Esophagus muscularis mucosa (tissue), 4 donors: ENCODE measurements at places on chromosomes 13 and 19. TPM values are rescaled to one million over a fixed set of nuclear protein-coding genes. Genes with fewer than 3 reads are reported as not detected.

RASGRP4 gene
- 4.6 TPM for total RNA-seq

TMEM272 gene
- not detected for total RNA-seq

GRCh38 chr19:50607874-50608785, 31.6 kb downstream of the SYT3 start:
- DNase-seq, result peak; percentile 92

DNA sequence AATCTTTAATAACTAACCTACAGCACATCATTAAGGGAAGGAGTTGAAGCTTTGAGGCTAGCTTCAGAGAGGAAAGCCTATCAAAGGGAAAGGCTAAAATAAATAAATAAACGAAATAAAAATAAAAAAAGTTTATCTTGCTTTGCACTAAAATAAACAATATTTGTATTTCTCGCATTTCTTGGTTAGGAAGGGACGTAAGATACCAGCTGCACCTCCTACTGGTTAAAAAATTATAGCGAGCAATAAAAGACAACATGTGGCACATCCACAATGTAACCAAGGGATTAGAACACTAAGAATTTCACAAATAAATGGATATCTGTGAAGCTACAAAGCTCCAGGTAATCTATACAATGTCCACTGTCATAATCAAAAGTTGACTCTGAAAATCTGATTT, 194.5 kb downstream of the DACH1 start:
- no peak for DNase-seq

DNA sequence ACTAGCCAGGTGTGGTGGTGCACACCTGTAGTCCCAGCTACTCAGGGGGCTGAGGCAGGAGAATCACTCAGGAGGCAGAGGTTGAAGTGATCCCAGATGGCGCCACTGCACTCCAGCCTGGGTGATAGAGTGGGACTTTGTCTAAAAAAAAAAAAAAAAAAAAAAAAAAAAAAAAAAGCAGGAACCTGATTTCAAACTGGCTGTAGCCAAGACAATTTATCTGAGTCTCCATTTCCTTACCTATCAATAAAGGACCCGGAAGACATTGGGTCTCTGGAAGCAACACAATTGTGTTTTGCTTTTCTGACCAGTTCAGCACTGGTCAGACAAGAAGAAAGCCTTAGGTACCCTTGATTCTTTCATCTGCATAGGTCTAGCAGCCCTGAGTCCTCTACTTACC, 491.0 kb downstream of the TBC1D4 start:
- DNase-seq, result no peak
